ENCODE measurements at places on chromosomes 13 and 19. TPM values are rescaled to one million over a fixed set of nuclear protein-coding genes. Genes with fewer than 3 reads are reported as not detected.

- DNase-seq: no peak
Observed at GRCh38 chr13:33633701-33634545, 184.0 kb upstream of the RFC3 start.

DNA sequence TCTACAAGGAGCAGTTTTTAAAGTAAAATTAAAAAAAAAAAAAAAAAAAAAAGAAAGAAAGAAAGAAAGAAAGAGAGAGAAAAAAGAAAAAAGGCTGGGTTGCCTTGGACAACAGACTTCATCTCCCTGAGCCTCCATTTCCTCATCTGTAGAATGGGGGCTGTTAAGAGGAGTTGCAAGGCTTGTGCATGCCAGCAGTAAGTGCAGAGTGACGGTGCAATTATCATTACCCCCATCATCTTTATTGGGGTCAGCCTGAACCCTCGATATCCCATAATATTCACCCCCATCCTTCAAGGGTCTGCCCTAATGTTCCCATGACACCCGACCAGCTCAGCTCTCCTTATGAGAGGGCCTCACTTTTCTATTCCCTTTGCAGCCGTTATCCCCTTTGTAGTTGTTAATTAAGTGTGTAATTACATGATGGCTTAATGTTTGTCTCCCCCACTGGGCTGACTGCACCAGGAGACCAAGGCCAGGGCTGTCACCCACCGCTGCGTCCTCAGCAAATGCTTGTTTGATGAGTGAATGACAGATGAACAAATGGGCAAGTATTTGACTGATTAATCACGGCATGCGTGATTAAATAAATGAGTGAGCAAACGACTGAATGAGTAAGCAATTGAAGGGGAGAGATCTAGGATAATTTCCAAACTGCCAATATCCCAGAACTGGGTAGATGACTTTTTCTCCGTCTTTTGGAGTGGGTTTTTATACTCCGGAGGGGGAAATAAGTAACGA lies 10.1 kb downstream of the FOSB start:
- no peak for DNase-seq

GRCh38 chr13:45925151-45925550 lies 73.6 kb upstream of the SIAH3 start:
- no peak for DNase-seq

The FUT3 gene
- total RNA-seq: 32.0 TPM

The ZNF625 gene
- total RNA-seq: 13.3 TPM

The FSD1 gene
- not detected for total RNA-seq

- no peak for DNase-seq
Observed at GRCh38 chr13:96238241-96238640, 148.3 kb downstream of the HS6ST3 start.

GRCh38 chr13:91247768-91248167 lies 99.7 kb upstream of the MIR17HG start:
- no peak for DNase-seq

DNA sequence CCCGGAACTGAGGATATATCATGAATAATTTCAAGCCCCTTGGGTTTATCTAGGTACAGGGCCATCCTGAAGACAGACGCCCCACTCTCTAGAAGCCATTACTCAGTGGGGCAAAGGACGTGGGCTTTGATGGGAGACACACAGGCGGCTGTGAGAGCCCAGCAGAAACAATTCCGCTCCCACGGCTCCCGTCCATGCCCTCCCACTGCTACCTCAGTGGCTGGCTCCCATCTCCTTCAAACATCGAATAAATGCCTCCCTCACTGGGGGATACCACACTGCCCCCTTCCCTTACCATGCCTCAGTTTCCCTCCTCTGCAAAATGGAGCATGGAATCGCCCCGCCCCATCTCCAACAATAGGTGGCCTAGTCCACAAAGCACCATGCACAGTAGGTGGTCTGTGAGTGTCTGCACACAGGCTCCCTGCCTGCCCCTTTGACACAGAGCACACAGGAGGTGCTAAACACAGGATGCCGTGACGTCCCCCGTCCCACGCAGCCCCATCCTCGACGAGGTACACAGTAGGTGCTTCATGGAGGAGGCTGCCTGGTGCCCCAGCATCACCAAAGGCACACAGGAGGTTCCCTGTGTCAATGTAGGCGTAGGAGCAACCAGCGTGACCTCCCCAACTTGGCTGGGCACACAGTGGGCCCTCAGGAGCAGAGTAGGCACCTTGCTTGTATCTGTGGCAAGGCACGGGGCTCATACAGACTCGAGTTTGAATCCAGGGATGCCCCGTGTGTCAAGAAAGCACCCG lies 46.0 kb downstream of the PTPRS start:
- DNase-seq: no peak

DNA sequence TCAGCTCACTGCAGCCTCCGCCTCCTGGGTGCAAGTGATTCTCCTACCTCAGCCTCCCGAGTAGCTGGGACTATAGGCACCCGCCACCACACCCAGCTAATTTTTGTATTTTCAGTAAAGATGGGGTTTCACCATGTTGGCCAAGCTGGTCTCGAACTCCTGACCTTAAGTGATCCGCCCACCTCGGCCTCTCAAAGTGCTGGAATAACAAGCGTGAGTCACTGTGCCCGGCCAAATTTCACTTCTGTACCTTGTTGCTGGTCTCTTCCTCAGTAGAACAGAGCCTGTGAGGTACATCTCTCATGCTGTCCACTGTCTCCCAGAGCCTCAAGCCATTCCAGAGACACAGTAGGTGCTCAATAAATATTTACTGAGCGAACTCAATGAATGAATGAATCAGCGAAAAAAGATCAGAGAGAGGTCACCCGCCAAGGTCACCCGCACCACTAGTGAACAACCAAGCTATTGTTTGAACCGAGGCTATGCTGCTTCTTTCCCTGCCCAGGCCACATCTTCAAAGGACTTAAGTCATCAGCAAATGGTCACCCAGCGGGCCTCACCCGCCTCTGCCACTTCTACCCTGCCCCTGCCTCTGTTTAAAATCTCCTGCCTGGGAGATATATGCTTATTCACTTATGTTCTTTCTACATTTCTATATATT lies 9.3 kb downstream of the TMEM143 start:
- no peak for DNase-seq

DNA sequence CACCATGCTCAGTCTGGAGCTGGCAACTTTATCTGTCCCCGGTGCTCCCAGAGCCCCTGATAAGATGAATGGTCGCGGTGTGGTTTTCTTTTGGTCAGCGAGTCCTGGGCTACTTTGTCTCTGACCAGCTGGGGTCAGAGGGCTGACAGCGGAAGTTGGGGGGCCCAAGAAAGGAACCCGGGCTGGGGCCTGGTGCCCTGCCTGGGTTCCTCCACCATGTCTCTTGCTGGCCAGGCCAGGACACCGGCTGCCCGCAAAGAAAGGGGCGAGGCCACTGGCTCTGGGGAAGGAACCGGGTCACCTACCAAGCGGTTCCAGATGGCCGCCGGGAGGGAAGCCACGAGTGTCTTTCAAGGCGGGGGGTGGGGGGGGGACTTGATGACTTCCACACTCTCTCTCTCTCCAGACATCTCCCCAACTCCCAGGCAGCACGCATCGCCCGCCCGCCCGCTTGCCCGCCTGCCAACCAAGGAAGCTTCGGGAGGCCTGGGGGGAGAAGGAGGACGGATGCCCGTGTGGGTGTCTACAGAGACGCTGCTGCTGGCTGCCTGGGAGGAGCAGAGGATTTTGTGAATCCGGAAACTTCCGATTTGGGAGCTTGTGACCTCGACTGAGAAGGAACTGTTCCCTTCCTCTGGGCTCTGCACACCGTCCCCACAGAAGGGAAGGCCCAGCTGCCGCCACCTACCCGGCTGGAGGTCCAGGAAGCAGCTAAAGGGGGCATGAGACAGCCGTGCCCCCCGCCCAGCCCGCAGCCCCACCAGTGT lies 1.1 kb downstream of the PIP5K1C start:
- peak; percentile 70 for DNase-seq

The SLC25A42 gene
- total RNA-seq: 19.6 TPM

DNA sequence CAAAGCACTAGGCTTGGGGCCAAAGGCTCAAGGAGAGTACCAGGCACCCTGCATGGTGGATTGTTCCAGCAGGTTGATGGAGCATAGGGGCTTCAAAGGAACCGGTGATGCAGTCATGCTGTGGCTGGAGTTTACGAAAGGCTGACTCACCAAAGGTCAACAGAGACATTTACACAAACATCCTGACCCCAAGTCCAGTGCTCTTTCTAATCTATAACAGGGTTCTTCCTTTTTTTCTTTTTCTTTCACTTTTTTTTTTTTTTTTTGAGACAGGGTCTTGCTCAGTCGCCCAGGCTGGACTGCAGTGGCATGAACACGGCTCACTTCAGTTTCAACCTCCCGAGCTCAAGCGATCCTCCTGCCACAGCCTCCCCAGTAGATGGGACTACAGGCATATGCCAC lies 35.6 kb upstream of the TPTE2 start:
- DNase-seq: no peak

GRCh38 chr19:40332669-40333068 lies 15.5 kb downstream of the C19orf47 start:
- DNase-seq: no peak

- DNase-seq: peak; percentile 83
Observed at GRCh38 chr19:37817180-37817981, 38.0 kb upstream of the ZNF573 start.

The CGB5 gene
- 1.1 TPM for total RNA-seq

DNA sequence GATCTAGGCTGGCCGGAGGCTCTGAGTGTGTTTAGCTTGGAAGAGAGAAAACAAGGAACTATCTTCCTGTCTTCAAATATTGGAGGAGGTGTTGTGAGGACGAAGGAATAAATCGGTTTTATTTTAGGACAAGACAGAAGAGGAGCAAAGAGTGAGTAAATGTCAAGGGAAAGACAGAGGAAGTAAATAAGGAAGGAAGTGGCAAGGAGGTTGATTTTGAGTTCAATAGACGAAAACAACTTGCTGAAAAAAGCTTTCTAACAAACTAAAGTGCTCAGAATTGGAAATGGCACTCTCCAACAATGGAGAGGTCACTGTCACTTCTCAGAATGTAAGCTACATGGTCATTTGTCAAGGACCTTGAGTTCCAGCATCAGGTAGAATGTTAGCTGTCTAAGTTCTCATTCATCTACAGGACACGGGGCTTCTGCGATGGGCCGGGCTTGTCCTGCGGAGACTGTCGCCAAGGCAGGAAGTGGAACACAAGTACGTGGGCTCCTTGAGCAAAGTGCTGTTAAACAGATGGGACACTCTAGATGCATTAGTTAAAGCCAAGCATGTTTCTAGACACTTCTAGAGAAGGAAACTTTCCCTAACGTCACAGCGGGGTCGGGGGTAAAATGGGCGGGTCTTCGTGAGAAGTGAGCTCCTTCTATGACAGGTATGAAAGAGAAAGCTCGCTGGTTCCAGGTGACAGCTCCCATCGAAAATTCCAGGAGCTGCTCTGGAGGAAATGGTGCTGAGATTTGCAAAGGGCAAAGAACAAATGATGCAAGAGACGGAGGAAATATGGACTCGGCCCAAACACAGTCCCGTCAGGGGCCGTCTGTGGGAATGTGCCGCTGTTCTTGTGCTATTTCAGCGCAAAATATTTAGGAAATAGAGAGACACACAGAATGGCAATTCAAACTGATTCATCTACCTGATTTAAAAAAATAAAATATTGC lies 103.9 kb upstream of the UBL3 start:
- no peak for DNase-seq

DNA sequence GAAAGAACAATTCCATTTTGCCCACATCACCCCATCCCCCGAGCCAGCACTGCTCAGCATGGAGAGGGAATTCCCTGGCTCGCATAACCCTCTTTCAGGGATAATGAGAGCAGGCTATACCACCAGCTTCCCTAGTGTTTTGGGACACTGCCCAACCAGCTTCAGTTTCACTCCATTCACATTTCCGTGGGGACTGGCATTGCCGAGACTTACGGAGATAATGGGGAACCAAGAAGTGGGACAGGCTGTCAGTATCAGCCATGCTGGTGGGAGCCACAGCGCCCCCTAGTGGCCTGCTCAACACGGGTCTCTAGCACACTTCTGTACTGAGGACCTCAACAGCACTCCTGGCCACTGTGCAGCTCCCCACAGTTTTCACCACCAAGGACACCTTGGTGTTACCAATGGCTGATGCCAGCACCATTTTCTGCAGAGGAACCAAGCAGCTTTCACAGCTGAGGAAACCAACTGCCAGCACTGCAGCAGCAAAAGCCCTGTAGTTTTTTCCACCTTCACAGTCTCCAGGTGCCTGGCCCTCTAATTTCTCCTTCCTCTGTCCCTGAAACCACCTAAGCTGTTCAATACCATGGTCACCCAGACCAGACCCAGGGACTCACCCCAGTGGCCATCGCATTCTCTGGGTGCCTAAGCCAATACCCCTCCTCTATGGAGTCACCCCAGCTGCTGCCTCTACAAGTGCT lies 23.7 kb downstream of the SLC6A16 start:
- peak; percentile 64 for DNase-seq

DNA sequence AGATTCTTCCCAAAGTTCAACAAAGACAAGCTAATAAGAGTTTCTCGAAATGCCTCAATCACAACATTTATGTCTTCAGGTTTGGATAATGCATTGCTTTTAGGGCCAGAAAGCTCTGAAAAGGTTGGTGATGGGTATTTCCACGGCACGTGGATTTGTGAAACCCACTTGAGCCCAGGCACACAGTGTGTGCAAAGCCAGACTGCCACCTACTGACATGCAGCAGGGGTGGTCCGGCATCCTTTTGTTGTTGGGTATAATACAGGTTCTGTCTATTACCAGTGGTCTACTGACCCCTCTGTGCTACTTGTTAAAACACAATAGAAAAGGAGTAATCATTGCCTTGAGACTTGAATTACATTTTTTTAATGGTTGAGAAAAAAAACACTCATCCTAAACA lies 225.6 kb downstream of the RAP2A start:
- no peak for DNase-seq

The C19orf73 gene
- total RNA-seq: 2.4 TPM

DNA sequence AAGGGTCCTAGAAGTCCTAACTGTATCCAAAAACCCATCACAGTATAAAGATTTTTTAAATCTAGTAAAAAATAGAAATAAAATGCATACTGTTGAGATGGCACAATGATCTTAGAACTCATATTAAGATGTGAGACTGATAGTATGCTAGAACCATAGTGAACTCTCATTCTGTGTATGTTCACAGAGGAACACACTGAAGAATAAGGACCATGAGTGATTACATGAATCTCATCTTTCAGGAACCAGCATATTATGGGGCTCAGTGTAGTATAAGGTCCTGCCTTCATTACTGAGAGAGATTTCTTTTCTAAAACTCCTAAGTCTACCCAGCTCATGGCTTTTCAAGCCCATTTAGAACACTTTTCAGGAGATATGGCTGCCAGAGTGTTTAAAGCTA lies 59.8 kb upstream of the RFC3 start:
- DNase-seq: no peak

DNA sequence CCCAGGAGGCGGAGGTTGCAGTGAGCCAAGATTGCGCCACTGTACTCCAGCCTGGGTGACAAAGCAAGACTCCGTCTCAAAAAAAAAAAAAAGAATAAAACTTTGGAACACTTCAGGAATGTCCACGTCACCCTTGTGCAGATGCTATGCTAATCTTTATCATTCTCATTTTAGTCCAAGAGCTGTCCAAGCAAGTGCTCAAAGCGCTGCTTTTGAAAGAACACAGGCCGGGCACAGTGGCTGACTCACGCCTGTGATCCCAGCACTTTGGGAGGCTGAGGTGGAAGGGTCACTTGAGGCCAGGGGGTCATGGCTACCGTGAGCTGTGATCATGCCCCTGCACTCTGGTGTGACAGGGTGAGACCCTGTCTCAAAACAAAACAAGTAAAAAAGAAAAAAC lies 11.1 kb upstream of the UQCR11 start:
- no peak for DNase-seq

The C1QTNF9B gene
- total RNA-seq: not detected

- DNase-seq: no peak
Observed at GRCh38 chr19:53870485-53870844, 2.8 kb downstream of the MYADM start.

- no peak for DNase-seq
Observed at GRCh38 chr13:76635232-76636230, 250.7 kb downstream of the KCTD12 start.

GRCh38 chr19:54432144-54432738 lies 16.8 kb upstream of the LENG8 start:
- no peak for DNase-seq

The PTBP1 gene
- total RNA-seq: 374 TPM
